ENCODE measurements at places on chromosomes 5 and 9.

DNA sequence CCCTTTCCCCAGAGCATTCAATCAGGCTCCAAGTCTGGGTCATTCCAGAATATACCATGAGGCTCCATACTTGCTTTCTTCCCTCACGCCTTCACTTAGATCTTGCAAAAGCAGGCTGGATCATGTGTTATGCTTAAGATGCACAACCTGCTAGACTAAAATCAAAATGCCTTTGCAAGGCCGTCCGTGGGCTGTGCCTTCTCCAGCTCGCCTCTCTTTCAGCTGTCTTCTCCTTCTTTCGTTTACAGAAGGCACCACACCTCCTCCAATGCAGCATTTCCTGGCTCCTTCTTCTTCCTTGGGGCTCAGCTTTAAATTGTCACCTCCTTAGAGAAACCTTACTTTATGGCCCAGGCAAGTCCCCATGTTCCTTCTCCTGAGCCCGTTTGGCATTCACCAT is 150.6 kb downstream of the ADCY2 start:
- DNase-seq, result no peak

- DNase-seq, result no peak
Measured at GRCh38 chr5:22249209-22249729, 603.9 kb downstream of the CDH12 start.

- DNase-seq, result no peak
Measured at GRCh38 chr9:76379494-76379893, 14.7 kb downstream of the RFK start.

DNA sequence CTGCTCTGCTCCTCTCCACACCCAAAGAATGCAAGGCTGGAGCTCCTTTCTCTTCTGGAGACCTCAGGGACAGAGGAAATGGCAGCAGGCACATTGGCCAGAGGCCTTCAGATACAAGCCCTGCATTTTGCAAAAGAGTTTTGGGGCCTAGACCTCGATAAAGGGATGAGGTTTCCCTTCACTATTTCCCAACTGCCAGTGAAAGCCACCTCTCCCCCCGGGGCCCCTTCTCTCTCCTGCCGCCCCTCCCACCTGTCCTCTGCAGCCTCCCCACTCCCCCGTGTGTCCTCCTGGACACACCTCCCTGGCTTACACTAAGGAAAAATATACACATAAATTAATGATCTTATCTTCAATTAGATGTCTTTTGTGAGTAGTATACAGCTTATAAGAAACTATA is 21.3 kb upstream of the LMNB1 start:
- no peak for DNase-seq

DNA sequence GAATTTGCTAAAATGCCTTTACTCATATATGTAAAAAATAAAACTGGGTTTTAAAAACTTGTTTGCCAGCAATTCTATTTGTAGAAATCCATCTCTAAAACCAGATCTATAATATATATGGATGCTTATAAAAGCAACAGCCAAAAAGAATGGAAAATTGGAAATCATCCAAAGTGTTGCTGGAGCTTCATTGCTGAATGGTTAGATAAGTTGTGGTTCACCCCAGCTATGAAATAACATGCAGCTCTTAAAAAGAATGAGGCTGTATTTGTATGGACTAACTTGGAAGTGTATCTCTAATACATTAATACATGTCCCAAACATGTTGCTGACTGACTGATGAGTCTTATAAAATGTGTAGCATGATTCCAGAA is 76.2 kb downstream of the STK10 start:
- no peak for DNase-seq

- DNase-seq, result no peak
Measured at GRCh38 chr5:157890836-157891597, 32.1 kb upstream of the CLINT1 start.

DNA sequence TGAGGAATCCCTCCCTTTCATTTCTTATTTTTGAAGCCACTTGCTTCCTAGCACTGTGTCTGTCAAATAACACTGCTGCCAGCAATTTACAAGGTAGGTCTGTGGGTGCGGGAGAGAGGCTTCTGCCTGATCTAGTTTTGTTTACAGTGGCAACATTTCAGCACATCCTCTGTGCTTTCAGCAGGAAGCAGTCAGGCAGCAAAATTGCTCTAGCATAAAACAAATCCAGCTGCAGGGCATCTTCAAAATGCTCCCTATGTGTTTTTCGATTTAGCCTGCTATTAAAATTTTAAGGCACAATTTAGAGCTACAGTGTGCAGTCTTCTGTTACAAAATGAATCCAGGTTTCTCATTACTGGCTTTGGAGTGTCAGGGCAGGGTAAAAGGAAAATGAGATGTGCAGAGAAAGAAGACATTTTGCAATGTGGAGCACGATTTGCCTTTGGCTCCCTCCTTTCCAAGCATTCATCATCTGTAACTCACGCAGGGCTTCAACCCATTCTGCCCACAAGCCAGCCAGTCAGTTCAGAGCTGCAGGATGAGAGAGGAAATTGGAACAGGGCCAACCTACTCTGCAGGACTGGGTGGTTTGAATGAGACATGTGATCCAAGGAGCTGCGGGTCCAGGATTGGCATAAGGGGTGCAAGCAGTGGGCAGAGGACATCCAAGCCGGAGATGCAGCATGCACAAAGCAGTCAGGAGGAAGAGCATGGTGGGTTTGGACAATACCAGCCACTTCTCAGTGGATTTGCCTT is 143.4 kb upstream of the APC start:
- DNase-seq, result no peak

- DNase-seq, result no peak
Measured at GRCh38 chr9:122475717-122476116, 2.0 kb downstream of the OR1J1 start.

- no peak for DNase-seq
Measured at GRCh38 chr9:86721226-86721781, 226.0 kb downstream of the GAS1 start.

DNA sequence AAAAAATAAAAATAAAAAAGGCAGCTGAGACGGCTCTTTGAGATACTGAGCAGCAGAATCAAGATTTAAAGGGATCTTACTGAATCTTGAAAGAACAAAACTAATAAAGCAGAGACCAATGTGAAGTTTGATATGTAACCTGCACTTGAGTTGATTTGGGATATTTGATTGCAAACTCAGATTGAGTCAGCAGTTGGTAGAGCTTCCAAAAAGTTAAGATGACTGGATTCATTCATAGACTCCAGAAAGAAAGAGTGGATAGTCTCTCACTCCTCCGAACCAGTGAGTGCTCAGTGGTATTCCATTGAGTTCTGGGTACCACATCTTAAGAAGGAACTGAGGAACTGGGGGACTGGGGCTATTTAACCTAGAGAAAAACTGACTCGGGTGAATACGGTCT is 52.7 kb upstream of the TESK1 start:
- DNase-seq, result no peak

GRCh38 chr5:14851050-14851419 is 20.5 kb downstream of the ANKH start:
- DNase-seq, result no peak

DNA sequence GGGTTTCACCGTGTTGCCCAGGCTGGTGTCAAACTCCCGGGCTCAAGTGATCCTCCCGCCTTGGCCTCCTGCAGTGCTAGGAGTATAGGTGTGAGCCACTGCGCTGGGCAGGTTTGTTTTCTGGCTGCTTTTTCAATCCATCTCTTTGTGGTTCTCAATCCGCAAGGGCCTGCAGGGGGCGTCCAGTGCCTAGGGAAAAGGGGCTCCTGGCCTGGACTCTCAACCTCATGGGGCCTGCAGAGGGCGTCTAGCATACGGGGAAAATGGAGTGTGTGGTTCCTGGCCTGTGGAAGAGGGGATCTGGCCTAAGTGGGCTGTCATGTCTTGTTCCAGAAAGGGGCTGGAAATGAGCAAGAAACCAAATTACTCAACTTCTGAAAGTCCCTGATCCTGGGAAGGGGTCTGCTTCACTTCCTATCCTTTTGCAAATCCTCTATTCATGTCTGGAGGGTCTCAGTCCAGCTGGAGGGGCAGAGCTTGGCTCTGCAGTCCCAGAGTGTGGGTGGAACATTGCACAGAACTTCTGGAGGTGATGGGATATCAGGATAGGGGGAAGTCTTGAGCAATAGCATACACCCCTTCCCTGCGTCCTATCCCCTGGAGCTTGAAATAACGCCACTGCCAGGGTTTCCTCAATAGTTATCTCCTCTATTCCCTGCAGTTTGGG is 12.7 kb upstream of the CCL27 start:
- no peak for DNase-seq

- no peak for DNase-seq
Measured at GRCh38 chr9:116934131-116934530, 247.0 kb downstream of the TRIM32 start.

DNA sequence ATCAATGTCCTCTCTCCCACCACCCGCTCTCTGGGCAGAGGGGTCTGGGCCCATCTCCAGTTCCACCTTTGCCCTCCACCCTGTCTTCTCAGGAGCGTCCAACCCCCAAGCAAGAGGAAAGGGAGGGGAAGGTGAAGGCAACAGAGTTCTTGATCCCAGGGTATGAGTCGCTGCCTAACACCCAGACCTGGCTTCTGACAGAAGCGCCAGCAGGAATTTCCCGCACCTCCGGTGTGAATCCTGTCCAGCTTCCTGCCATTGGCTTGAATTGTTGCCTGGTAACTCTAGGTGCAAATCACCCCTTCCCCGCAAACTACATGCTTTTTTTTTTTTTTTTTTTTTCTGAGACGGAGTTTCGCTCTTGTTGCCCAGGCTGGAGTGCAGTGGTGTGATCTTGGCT is 84.2 kb upstream of the IER5L start:
- DNase-seq, result no peak

DNA sequence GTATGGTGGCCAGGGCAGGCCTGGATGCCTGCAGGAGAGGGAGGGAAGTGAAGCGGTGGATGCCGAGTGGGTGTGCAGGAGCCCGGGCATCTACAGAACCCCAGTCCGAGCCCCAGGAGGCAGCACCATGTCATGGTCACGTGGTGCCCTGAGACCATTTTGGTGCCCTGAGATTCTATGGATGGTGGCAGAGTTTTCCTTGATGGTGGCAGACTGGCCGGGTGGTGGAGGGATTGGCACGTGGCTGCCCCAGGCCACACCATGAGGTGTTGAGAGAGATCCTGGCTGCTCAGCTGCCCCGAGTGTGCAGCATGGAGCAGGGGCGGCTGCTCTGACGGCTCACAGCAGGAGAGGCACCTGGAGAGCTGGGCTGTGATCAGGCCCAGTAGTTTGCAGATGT is 52.3 kb downstream of the SYK start:
- no peak for DNase-seq

DNA sequence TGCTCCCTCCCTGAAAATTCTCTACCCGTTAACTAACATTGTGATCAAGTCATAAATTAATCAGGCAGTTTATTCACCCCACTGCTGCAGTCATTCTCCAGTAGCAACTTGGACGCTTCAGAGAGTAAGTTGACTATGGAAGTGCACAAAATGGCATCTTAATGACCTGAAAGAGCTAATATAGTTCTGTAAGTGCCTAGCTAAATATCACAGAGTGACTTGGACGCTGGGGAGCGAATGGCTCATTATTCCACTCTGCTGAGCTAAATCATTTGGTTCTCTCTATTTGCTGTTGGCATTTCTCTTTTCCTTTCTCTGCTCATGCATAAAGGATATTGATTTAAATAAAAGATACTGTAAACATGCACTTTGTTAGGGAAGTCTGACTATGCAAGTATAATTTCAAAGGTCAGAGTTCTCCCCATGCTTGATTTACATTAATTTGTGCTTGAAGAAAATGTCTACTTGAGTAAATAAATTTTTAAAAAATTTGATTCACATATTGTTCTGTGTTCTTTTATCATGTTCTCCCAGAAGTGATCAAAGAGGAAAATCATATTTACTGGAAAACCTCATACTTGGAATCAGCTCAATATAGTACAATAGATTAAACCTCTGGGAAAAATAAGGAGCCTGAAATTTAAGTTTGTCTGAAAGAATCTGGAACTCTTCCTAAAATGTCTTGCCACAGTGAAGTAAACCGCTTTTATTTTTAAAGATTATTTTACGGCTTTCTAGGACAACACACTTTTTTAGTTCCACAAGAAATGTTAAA is 169.5 kb upstream of the HAPLN1 start:
- DNase-seq, result no peak

DNA sequence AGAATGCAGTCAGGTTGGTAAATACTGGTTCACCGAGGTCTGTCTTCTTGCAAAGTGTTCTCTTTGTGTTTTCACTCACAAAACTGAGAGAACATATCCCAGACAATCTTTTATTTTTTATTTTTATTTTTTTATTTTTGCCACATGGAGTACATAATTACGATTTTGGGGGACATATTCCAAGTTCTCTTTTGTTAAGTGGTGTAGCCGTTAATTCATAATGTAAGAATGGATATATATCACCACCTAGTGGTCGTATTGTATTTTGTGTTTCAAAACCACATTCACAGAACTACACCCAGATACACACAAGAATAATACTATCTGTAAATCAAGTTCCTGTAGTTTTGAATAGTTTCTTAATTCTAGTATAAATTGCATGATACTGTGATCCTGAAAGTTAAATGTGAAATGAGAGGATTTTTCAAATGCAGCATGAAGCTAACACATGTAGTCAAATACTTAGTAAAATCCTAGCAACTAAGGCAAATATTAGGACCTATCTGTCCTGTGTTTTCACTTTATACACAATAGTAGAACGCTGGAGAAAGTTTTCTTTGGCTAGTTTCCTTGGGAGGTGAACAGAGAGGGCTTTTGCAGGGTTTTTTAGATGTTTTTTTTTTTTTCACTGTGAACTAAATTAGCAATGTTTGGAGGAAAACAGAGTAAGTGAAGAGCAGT is 92.7 kb downstream of the VCAN start:
- no peak for DNase-seq

- DNase-seq, result no peak
Measured at GRCh38 chr9:19233344-19233743, 2.9 kb downstream of the DENND4C start.

GRCh38 chr9:93979721-93980120 is 24.6 kb upstream of the BARX1 start:
- DNase-seq, result no peak

- DNase-seq, result no peak
Measured at GRCh38 chr5:134267366-134268018, 41.6 kb upstream of the PPP2CA start.

- no peak for DNase-seq
Measured at GRCh38 chr9:137540536-137540935, 9.7 kb downstream of the PNPLA7 start.

Data from esophagus squamous epithelium (tissue), 5 donors.